ENCODE measurements at places on chromosomes 2 and 18. TPM values are rescaled to one million over a fixed set of nuclear protein-coding genes. Genes with fewer than 3 reads are reported as not detected.

DNA sequence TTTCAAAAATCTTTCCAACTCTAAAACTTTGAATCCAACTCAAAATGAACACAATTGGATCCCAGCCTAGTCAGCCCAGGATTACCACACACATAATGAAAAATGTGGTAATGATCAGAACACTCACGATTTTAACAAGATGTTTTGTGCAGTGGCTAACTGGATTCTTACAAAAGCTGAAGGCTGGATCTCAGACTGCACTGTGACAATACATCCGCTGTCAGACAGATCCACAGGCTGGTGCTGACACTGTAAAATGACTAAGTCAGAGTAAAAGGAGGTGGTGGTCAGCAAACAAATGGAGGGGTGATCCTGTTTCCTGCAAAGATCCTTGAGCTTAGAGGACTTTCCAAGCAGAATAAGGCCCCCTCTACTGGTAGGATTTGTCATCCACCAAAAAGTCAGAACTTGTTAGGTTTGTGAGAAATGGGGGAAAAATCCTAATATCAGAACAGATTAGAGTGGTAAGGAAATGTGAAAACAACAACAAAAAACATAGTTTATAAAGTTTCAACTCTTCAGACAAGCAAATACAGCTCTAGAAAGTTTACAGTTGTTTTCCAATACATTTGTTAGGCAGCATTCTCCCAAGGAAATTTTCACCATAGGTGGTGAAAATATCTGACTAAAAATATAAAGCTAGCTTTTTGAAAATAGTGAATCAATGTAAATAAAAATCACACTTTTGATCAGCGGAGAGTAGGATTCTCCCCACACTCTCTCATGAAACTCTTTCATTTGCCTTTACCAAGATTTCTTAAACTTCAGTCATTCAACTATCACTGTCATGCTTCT lies 211.9 kb downstream of the AGPS start:
- DNase-seq = no peak

DNA sequence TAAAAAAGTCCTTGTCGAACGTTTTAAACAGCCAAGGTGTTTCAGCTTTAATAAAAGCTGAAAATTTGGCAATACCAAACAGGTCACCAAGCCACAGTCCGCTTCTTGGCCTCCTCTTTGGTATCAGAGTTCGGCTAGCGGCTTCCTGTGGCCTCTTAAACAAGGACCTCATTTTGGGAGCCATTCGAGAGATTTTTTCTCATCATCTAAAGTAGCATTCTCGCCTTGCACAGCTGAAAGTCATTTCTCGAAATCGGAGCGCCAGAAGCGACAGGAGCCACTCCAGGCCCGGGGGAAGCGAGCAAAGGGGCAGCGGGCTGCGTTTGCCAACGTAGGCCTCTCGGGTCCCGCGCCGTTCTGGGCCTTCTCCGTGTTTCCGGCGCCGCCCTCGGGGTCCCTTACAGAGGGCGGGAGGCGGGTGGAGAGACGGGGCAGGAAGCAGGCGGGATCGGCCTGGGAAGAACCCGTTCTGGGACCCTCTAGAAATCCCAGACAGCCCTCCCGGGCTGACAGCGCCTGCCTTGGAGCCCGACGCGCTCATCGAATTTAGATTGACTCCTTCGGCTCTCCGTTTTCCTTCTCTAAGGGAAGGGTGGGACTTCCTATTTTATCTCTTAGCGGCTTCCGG lies 522 bp upstream of the ZNF407 start:
- DNase-seq = peak; percentile 81

DNA sequence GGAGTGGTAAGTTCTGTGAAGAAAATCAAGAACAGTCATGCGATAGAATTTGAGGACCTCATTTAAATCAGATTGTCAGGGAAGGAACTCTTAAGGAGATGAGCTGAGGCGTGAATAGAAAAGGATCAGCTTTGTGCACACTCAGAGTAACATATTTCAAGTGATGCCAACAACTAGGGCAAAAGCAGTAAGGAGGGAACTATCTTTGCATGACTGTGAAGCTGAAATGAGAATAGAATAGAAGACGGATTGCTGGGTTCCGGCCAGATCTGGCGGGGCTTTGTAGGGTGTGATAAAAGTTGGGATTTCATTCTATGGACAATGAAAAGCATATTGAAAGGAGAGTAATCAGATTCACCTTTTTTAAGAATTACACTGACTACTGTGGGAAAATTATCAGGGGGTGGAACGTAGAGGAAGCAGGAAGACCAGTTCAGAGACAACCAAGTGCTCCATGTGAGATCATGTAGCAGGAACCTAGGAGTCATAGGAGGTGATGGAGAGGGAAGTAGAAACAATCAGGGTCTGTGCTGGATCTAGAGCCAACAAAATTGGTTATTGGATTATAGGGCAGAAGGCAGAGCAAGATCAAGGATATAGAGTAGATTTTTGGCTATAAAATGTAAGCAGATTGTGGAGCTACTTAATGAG lies 884.3 kb downstream of the DCC start:
- no peak for DNase-seq

- no peak for DNase-seq
Measured at GRCh38 chr18:33372442-33372841, 68.1 kb downstream of the CCDC178 start.

DNA sequence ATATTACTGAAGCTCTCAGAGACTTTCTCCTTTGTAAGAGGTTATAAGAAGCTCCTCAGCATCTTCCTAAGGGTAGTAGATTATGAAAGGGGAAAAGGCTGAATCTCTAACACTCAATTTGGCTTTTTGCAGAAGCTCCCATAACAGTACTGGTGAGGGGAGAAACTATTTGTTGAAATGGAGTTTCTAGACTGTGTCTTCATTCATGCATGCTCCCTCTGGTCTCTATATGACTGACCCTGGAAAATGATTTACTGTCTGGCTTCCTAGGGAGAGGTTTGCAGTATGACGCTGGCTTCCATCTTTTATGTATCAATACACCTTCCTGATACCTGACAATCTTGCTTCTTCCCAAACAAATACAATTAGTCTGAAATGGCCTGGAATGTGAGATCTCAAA lies 63.9 kb downstream of the LDAH start:
- DNase-seq = no peak

DNA sequence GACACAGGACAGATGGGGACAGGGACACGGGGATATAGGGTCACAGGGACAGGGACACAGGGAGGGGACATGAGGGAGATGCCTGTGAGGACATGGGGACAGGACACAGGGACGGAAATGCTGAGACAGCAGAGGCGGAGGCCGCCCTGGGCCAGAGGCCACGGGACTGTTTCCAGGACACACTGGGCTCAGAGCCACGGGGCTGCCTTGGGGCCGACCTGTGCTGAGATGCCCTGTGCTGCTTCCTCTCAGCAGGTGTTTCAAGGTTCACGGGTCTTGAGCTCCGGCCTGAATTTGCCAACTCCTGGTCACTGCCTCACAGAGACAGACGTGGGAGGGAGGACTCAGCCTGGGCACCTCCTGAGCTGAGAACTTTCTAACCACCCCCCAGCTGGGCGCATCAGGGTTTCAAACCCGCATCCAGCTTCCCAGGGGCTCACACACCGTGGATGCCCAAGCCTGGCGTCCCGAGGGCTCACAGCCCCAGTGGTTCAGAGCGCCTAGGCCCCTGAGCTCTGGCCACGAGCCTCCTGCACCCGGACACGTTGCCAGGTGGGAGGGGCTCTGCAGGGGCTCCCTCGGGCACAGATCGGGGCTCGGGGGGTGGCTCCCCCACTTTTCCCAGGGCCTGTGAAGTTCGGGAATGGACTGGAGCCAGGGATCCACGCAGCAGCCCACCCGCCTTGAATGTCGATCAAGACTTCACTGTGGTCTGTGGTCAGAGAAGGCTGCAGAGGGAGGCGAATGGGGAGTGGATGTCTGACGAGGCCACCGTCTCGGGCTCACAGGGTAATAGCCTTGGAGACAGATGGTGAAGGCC lies 64.1 kb downstream of the SLC66A2 start:
- DNase-seq = no peak

GRCh38 chr2:120654381-120655134 lies 81.1 kb upstream of the GLI2 start:
- no peak for DNase-seq

- no peak for DNase-seq
Measured at GRCh38 chr2:88654714-88655113, 27.4 kb upstream of the EIF2AK3 start.

DNA sequence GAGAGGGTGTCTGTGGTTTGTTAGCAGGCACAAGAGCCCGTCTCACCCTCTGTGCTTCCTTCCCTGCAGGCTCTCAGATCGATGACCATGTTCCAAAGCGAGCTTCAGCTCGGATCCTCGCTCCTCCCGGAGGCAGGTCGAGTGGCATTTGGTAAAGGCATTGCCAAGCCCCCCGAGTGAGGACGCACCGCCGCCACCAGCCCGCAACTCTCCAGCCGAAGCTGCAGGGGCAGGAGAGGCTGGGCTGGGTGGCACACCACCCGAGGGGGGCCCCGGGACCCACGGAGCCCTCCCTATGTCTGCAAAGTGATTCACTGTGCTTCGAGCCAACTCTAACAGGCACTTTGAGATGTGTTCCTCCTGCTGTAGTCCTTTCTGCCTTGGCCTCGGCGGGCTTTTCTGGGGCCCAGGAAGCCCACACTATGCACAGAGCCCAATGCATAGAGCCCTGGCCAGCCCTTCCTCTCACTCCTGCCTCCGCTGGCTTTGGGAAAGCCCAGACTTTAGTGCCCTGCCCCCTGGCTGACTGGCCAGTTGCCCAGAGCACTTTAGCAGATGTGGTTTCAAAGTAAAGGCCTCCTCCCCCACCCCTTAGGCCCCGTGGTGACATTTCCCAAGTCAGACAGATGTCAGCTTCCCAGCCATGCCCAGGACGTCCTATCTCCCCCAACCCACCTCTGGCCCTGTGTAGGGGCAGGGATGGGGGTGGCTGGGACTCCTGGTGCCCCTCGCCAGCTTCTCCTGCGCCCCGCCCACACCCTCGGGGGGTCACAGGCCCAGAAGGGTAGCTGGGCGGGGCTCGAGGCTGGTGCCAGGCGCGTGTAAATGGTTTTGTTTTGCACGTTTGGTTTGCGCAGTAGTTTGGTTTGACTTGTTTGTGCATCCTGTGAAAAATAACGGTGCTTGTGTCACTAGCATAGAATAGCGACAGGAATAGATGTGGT lies 23.3 kb upstream of the MAPRE3 start:
- DNase-seq = no peak

GRCh38 chr2:111944531-111945210 lies 46.3 kb downstream of the MERTK start:
- no peak for DNase-seq

DNA sequence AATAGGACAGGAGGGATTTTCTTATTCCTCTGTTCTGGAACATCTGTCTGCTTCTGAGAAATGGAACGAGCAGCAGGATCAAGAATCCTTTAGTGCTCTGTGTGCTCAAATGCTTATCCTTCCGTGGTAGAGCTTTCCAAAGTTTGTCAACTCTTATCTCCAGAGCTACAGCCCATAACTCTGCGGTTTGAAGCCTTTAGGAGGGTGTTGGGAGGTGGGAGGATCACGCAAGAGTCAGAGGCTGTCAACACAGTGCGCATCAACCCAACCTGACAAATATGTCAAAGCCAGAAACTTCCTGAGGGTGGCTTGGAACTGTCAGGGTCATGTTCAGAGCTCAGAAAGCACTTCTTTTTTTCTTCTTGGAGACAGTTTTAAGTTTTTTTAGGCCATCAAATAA lies 95.9 kb downstream of the CRIM1 start:
- DNase-seq = no peak

GRCh38 chr2:119013671-119014070 lies 71.7 kb downstream of the MARCO start:
- DNase-seq = no peak

GRCh38 chr2:41847744-41848441 lies 199.9 kb upstream of the PKDCC start:
- no peak for DNase-seq

- no peak for DNase-seq
Measured at GRCh38 chr2:7394195-7394594, 477.0 kb downstream of the RNF144A start.

- DNase-seq = no peak
Measured at GRCh38 chr2:177193240-177193639, 19.4 kb upstream of the HNRNPA3 start.

DNA sequence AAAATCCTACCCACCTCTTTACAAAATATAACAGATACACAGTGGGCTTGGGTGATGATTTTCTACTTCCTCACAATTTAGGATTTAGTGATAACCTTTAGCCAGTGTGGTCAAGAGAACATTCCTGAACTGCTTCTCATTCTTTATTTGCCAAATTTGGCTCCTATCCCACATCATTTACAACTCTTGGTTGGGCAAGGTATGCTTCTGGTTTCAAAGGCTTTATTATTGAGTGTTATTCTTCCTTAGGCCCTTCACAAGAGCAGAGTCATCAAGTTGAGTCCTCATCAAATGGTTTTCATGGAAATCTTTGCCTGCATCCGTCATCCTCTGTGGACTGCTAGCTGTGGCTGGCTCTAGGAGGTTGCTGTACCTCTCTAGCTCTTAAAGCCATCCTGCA lies 472.0 kb upstream of the ETAA1 start:
- DNase-seq = no peak

GRCh38 chr2:9808334-9809063 lies 34.8 kb upstream of the TAF1B start:
- DNase-seq = no peak

DNA sequence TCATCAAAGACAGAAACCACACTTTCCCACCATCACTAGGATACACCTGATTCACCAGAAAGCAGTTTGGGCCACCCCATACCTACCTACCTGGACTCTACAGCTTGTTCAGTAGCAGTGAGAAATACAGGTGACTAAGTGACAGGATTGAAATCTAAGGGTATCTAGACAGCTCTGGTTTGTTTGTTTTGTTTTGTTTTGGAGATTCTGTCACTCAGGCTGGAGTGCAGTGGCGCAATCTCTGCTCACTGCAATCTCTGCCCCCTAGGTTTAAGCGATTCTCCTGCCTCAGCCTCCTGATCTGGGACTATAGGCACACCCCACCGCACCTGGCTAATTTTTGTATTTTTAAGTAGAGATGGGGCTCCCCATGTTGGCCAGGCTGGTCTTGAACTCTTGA lies 3.1 kb downstream of the TTC21B start:
- DNase-seq = no peak

DNA sequence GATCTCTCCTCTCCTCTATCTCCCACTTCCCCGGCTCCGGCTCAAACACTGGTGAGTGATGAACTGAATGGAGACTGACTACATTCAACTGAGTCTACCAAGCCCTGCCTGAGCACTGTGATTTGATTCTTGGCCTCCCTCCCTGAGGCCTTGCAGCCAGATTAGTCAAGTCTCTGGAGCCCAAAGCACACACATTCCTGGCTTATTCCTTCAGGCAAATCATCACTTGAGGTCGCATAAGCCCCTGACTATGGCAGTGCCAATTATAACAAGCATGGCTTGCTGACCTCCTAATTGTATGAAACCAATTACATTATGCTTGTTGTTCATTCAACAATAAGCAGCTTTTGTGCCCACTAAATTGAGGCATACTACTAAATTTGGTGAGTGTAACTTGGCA lies 34.6 kb downstream of the EFEMP1 start:
- DNase-seq = no peak

- no peak for DNase-seq
Measured at GRCh38 chr2:49288902-49289700, 134.8 kb upstream of the FSHR start.

Gene PLGLB1
- 3.3 TPM for total RNA-seq

Gene STARD6
- total RNA-seq = 0.61 TPM

Gene TNFAIP6
- total RNA-seq = not detected

Gene CCDC74B
- 0.23 TPM for total RNA-seq

Gene EVX2
- total RNA-seq = not detected

Gene CACNB4
- total RNA-seq = 0.23 TPM

Gene GPBAR1
- total RNA-seq = 0.82 TPM

Measured in activated CD8-positive, alpha-beta memory T cell treated with anti-CD3 and anti-CD28 coated beads, Interleukin-2, amount 10 ng/mL, durations not matched to agents 7 days and 5 days (primary cell).